ENCODE measurements at places on chromosomes 2 and 18.

DNA sequence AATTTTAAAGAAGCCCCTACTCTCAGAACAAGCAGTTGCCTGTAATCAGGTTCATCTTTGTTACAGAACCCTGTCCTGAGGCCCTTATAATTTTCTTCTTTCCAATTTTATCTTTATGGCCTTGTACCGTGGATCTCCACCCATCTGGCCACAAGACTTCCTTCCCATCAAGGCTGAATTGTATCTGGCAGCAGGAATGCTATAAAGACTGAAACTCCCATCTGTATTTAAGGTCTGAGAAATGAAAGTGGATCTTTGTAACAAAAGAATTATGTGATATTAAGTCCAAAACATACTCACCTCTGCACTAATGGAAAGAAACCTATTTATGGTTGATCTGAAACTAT is 91.8 kb downstream of the METTL8 start:
- no peak for DNase-seq

- DNase-seq, result no peak
Observed at GRCh38 chr18:22935431-22935830, 2.3 kb downstream of the RBBP8 start.

DNA sequence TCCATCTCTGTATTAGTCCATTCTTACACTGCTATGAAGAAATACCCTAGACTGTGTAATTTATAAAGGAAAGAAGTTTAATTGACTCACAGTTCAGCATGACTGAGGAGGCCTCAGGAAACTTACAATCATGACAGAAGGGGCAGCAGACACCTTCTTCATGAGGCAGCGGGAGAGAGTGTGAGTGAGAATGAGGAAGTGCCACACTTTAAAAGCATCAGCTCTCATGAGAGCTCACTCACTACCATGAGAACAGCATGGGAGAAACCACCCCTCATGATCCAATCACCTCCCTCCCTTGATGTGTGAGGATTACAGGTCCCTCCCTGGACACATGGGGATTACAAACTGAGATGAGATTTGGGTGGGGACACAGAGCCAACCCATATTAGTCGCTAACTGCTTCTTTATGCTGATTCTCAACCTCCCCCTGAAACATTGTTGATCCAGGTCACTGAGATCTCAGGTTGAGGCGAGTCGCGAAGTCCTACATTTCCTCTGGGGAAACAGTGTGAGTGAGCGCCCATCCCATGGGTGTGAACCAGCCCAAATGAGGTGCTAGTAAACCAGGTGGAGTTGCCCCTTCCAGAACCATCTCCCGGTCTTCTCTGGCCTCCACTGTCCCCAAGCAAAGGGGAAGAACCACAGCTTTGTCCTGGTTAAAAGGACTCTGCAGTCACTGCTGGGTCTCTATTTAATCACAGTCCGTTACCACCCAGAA is 123.8 kb downstream of the CAPN13 start:
- no peak for DNase-seq

GRCh38 chr2:149601141-149601796 is 13.7 kb upstream of the MMADHC start:
- no peak for DNase-seq

GRCh38 chr2:206189691-206190090 is 30.0 kb downstream of the EEF1B2 start:
- DNase-seq, result no peak

- no peak for DNase-seq
Observed at GRCh38 chr18:2827061-2827460, 19.7 kb upstream of the EMILIN2 start.

DNA sequence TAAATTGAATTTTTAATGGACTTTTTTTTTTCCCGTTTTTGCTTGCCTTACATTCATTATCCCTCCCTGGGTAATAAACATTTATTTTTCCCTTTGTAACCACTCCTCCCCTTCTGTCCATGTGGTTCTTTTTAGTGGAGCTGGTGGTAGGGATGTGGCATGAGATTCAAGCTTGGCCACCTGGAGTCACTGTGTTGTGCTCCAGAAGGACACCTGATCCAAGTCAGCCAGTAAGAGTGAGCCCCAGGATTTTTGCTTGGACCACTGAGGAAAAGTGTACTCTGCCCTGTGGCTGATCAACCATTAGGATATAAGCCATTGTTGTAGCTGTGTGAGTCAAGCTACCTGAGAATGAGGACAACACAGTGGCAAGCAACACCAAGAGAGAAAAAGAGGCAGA is 11.1 kb upstream of the ACTR3 start:
- DNase-seq, result no peak

DNA sequence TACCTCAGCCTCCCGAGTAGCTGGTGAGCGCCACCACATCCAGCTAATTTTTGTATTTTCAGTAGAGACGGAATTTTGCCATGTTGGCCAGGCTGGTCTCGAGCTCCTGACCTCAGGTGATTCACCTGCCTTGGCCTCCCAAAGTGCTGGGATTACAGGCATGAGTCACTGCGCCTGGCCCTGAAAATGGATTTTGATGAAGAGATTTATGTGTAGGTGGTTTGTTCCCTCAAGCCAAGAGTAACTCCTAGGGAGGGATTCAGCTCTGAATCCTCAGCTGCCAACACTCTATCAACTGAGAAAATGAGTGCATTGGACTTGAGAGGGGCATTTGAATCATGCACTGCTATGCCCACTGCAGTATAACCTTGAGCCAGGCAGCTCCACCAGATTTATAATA is 17.5 kb upstream of the LIPG start:
- no peak for DNase-seq

- DNase-seq, result no peak
Observed at GRCh38 chr2:136572335-136572734, 193.0 kb upstream of the THSD7B start.

DNA sequence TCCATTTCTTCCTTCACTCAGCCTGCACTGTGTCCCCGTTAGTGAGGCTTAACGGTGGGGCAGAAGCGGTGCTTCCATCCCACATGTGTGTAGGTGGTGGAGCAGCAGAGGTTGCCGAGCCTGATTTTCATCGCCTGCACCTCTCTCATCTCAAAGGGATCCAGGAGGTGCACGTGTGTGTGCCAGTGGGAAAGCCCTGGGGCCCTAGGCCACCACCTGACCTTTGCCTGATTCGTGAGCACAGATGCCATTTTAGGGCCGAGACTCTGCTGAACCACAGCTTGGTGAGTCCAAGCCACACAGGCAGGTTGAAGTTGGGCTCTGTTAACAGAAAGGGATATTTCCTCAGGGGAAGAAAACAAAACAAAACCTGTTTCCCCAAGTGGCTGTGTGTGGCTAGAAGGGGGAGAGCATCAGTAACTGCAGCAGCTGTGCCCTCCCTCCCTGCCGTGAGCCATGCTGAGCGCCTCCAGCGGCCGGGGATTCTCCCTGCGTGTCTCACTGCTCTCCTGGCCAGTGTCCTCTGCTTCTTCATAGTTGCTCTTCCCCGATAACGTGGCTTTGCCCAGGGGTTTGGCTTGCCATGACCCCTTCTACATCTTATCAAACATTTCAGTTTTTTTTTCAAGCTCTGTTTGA is 81.5 kb downstream of the MAPRE2 start:
- DNase-seq, result no peak

GRCh38 chr2:119753041-119753929 is 6.4 kb upstream of the PTPN4 start:
- DNase-seq, result peak; percentile 5

DNA sequence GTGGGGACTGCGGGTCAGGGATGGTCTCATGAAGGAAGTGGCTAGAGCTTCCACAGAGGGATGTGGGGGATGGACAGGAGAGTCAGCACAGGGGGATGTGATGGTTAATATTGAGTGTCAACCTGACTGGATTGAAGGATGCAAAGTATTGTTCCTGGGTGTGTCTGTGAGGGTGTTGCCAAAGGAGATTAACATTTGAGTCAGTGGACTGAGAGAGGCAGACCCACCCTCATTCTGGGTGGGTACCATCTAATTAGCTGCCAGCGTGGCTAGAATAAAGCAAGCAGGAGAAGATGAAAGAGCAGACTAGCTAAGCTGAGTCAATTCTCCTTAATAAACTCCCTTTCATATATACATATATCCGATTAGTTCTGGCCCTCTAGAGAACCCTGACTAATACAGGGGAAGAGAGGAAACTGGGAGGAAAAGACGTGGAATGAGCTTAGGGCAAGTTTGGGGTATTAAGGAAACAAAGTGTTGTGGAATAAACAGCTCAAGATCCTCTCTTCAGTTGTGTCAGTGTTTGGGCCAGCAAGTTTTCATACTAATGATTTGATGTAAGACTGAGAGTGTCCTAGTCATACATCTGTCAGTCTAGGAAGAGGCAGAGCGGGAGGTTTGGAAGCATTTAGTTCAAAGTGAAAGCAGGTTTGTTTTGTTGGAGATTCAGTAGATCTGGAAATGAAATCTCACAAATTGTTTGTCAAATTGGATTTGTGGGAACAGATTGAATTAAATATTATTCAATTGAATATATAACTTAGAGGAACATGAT is 135.2 kb upstream of the NT5C1B start:
- DNase-seq, result no peak

GRCh38 chr18:44727291-44727690 is 46.6 kb downstream of the SETBP1 start:
- no peak for DNase-seq

DNA sequence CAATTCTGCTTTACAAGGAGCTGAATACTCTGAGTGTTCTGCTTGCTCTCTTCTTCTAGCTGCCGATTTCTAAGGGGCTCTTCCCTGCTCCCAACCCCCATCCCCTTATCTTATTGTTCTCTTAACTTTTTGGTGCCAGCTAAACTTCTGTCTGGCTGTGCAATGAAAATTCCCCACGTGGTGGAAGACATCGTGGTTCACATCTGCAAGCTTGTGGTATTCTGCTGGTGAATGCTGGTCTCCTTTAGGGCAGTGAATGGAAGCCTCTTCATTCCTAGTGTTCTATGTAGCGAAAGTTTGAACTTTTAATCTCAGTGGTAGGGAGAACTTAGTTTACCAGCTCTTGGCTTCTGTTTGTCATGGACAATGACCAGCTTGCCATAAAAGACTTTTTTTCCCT is 406.0 kb upstream of the ZEB2 start:
- DNase-seq, result no peak

DNA sequence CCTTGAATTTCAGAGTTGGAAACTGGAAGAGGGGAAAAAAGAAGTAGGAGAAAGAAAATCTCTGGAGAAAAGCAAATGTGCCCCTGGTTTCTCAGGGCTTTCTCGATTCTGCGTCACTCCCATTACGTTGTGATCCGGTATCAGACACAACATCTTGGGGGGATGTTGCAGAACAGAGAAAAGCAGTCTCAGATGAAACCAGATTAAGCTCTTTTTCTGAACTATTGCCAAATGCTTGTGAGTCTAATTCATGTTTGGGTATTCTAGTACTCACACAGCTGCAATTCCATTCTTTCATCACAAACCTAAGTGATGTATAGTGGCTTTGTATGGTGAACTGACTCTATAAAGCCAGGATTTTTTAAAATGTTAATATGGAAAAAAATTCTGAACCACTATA is 233.2 kb downstream of the TCF4 start:
- DNase-seq, result no peak

GRCh38 chr2:100453853-100454252 is 16.4 kb upstream of the NMS start:
- DNase-seq, result no peak

DNA sequence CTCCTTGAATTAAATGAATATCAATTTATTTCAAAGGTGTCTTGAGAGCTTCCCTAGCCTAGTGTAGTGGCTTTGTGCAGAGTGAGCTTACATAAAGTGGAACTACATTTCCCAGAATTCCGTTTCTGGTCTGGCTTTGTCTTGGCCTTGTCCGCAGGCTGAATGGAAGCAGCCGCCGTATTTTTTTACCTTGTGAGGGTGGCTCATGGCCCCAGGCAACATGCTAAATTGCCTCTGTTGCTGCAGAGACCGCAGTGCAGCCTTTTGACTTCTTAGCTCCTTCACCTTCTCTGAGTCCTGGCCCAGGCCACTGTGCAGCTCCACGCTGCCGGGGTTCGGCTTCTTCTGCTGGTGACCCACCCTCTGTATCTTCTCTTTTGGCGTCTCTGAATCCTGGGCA is 114.8 kb upstream of the SLC38A11 start:
- DNase-seq, result no peak

- DNase-seq, result no peak
Observed at GRCh38 chr18:75290737-75291358, 80.3 kb downstream of the TSHZ1 start.

- no peak for DNase-seq
Observed at GRCh38 chr2:23532391-23533337, 147.7 kb downstream of the KLHL29 start.

DNA sequence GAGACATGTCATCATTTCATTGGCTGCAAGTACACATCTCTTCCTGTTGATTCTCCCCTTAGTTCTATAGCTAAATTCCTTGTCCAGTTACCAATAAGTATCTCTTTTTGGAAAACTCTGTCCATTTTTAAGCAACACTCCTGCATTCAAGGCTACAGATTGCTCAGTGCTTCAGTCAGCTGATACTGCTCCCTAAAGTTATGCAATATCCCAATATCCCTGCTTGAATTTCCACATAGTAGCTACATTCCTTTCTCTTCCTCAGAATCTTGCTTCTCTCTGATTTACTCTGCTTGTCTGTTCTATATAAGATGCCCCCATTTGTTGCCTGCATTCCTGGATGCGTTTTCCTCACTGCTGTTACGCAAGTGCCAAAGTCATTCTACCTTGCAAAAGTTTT is 109.8 kb downstream of the PARD3B start:
- DNase-seq, result no peak

GRCh38 chr18:25223211-25223610 is 128.8 kb downstream of the ZNF521 start:
- DNase-seq, result no peak

DNA sequence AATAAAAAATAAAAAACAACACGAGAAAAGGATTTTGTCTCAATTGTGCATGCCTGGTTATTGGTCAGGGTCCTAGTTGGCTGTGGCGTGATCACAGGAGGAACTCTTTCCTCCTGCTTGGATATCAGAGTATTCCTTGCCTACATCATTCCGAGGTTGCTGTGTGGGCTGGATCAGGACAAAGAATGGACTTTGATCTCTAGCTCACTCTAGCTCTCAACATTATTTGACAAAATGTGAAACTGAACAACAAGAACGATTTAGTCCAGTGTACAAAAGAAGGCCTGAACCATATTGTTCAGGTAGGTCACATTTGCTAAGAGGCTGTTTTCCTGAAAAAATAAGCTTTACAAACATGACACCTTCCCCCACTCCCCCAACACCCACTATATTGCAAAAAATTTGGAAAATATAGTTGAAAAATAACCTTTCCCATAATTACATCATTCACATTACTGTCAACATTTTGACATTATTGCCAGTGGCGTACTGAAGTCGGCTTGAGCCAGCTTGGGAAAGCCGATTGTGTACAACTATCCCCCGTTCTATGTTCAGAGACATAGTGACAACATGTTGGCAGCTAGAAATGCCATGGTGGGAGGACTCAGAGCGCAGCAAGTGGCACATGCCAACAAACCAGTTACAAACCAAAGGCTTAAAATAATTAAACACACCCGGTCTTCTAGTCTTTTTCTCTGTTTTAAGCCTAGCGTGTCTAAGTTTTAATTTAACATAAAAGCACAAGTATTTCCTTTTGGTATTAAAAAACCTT is 179.0 kb downstream of the LPIN1 start:
- no peak for DNase-seq

- DNase-seq, result no peak
Observed at GRCh38 chr18:51569153-51569552, 371.7 kb upstream of the MEX3C start.

- no peak for DNase-seq
Observed at GRCh38 chr2:55961318-55961911, 37.8 kb upstream of the EFEMP1 start.
